AG09309 (cell line): ENCODE measurements at places on chromosomes 3 and 15.

DNA sequence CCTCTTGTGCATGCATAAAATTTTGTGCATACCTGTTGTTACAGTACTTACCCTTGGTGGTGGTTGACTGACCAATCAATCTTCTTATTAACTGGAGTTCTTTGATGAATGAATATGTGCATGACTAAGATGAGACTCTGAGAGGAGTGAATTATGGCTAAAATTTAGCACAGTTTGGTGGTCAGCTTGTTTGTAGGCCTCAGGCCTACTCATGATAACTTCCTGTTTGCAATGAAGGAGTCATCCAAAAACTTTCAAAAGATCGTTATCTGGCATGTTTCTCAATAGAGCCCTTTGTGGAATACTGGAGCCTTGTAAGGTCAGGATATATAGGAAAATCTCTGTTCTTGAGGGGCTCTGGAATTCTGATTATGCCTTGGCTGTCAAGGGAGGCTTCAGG, 66.5 kb downstream of the LEKR1 start:
- peak; percentile 31 for DNase-seq

DNA sequence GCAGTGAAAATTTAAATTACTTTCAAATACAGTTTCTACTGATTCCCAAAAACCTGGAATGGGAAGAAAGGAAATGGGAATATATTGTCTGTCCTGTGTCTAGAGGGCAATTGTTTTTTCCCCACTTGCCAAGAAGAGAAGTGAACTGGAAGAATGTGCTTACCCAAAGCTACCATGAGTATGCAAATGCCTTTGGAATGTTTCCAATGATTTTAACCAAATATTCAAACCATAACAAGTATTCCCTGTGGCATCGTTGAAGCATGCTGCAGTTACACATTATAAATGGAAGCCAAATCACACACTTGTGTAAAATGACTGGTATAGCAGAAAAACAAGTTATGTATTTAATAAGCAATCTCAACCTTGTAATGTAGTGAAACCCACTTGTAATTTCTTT, 368.2 kb downstream of the GBE1 start:
- DNase-seq = no peak

DNA sequence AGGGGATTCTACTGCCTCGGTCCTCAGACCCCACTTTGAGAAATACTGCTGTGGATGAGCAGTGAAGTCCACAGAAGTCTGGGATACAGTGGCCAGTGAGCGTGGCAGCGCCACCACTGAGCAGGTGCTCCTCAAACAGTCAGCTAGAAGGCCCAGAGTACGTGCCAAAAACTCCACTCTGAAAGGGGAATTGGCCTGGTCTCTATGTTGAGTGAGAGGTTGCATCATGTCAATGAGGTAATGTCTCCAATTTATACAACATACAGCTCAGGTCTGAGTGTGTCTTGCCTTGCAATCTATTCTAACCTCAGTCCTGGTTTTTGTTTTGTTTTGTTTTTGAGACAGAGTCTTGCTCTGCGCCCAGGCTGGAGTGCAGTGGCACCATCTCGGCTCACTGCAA, 53.3 kb upstream of the ETV5 start:
- DNase-seq = no peak

DNA sequence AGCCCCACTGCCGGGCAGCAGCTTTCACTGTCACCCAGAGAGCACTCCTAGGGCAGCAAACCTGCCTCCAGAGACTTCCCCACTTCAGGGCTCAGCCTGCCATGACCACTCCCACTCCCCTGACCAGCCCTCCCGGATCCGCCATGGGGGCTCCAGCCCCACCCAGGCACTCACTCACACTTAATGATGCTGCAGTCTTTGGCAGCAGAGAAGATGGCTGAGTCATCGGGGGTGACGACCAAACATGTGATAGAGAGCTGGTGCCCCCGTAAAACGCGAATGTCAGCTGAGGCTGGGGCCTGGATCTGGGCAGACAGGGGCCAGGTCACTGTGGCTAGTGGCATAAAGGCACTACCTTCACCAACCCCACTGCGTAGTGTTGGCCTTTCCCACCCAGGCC, 4.7 kb downstream of the RRP9 start:
- no peak for DNase-seq

- no peak for DNase-seq
Observed at GRCh38 chr15:66076591-66077319, 176.8 kb downstream of the MEGF11 start.
